Stimulated activated CD8-positive, alpha-beta memory T cell treated with anti-CD3 and anti-CD28 coated beads, Interleukin-4, amount 100 ng/mL, for 48 hours (primary cell): ENCODE measurements at places on chromosomes 6 and 20.

DNA sequence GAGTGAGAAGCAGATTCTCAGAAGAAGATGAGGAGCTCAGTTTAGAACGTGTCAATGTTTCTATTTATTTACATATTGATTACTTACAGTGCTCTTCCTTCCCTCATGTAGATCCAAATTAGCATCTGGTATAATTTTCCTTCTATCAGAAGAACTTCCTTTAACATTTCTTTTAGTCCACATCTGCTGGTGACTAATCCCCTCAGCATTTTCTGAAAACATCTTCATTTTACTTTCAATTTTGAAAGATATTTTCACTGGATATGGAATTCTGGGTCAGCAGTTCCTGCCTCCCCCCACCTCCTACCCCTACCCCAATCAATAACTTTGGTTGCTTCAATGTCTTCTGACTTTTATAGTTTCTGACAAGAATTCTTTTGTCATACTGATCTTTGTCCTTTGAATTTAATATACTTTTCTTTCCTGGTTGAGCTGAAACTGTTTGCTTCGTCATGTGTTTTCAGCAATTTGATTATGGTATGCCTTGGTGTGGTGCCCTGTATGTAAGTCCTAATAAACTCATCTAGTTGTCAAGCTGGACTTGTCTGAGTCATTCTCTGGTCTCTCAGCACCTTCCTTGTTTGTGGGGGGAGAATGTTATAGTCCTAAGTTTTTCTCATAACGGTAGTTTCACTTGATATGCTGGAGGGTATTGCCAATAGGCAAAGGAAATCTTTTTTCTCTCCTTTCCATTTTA, 57.0 kb downstream of the SMPDL3A start:
- DNase-seq, result no peak

GRCh38 chr20:38190936-38191371, 25.9 kb upstream of the TGM2 start:
- no peak for DNase-seq

- DNase-seq, result no peak
Measured at GRCh38 chr6:69232008-69232407, 564.8 kb downstream of the LMBRD1 start.

DNA sequence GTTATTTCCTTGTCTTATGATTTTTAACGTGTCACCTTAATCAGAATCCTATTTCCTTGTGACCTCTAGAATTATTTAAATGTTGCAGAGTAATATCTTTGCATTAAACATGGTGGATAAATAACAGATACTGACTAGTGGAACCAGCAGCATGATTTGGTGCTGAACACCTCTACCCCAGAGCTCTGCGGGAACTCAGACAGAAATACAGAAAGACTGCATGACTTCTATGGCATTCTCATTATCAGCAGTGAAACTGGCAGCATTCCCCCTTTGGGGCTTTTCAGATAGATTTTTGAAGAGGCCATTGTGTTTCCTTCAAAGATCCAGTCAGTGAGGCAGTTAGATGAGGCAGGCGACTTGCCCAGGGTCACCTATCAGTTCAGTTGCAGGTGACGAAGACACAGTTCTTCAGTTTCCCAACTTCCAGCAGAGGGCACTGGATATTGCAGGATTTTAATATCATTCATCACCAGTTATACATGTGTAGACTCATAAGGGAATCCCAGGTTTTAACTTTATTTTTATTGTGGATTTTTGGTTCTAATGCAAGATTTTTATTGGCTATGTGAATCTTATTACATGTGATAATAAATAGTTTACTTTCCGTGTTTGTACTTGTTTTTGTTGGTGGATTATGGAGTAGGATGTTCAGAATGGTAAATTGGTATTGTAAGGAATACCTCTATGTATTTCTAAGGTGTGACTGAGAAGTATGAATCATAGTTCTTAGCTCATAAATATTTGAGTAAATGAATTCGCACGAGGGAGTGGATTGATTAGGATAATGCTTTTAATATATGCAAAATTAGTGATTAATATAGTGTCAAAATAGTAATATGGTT, 81.3 kb downstream of the AFDN start:
- DNase-seq, result no peak

DNA sequence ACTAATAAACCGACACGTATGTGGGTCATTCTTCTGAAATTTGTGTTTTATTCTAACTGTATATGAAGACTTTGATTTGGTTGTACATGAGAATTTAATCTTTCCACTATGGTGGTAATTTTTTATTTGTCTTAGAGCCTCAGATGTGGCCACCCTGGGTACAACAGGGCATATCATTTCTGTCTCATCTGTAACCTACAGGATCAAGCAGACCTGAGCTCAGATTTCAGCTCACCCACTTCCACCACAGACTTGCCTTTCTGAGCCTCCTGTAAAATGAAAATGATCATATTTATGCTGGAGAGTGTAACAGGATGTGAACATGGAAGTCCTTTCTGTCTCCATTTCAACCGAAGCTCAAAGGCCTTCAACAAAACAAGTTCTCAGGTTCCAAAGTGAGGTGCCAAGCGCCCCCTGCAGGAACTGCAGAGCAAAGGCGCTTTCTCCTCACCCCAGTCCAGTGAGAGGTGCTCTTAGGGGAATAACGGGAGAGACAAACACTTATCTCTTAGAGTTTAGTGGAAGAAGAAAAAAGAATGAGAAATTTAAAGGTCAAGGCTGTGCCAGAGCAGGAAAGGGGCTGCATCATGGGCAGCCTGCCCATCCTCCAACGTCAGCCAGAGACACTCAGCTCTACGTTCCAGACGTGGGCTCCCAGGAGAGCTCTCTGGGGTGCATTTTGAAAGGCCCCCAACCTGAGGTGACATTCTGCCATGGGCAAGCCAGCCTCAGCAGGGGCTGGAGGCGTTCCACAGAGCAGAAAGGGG, 23.0 kb upstream of the CD24 start:
- DNase-seq, result peak; percentile 79

- DNase-seq, result no peak
Measured at GRCh38 chr6:8135276-8135675, 32.9 kb upstream of the EEF1E1 start.

- no peak for DNase-seq
Measured at GRCh38 chr6:90375681-90376439, 79.2 kb upstream of the BACH2 start.

DNA sequence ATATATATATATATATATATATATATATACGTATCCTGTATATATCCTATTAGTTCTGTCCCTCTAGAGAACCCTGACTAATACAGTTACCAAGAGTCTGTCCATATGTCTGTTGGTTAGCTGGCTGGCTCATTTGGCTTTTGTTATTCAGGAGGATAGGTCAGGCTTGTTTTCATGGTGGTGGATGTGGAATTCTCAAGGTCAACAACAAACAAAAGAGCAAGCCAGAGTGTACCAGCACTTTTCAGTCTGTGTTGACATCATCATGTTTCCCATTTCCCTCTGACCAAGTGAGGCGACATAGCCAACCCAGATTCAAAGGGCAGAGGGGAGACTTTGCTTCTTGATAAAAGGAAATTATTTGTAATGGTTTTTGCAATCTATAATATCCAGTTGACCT, 88.5 kb upstream of the PTCHD4 start:
- DNase-seq, result no peak

GRCh38 chr6:109260126-109260525, 122.1 kb downstream of the CD164 start:
- no peak for DNase-seq

- DNase-seq, result no peak
Measured at GRCh38 chr6:147689398-147689797, 180.9 kb downstream of the SAMD5 start.

GRCh38 chr6:144585217-144585814, 300.2 kb downstream of the UTRN start:
- DNase-seq, result no peak

DNA sequence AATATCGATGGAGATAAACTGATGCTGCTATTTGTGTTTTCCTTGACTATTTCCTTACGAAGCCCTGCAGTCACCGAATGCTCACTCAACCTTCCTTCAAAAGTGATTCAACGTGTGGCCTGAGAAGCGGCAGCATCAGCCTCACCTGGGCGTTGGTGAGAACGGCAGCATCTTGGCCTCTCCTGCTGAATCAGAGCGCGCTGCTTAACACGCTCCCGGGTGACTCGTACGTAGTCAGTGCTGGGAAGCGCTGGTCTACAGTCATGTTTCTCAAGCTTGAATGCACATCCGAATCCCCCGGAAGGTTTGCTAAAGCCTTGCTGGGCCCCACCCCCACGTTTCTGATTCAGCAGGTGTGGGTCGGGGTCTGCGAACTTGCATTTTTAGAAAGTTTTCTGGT, 214.1 kb upstream of the RREB1 start:
- DNase-seq, result no peak

GRCh38 chr6:98547634-98548033, 286.7 kb upstream of the POU3F2 start:
- DNase-seq, result no peak

DNA sequence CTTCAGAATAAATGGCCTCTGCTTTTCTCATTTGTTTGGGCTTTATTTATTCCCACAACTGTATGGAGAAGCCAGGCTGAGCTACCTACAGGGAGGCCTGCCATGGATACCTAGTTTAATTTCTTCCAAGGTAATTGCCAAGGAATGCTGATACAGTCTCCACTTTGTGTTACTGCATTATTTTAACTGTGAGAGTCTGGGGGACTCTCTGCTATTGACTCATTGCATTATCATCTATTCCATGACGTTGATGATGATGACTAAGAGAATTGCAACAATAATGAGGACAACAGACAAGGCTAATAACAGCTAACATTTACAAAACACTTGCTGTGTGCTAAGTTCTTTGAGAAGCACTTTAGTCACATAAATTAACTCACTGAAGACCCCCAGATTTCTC, 88.3 kb upstream of the COL21A1 start:
- no peak for DNase-seq

GRCh38 chr6:51349857-51350256, 531.2 kb downstream of the TFAP2B start:
- no peak for DNase-seq

- no peak for DNase-seq
Measured at GRCh38 chr6:112912416-112913101, 565.4 kb downstream of the RFPL4B start.

DNA sequence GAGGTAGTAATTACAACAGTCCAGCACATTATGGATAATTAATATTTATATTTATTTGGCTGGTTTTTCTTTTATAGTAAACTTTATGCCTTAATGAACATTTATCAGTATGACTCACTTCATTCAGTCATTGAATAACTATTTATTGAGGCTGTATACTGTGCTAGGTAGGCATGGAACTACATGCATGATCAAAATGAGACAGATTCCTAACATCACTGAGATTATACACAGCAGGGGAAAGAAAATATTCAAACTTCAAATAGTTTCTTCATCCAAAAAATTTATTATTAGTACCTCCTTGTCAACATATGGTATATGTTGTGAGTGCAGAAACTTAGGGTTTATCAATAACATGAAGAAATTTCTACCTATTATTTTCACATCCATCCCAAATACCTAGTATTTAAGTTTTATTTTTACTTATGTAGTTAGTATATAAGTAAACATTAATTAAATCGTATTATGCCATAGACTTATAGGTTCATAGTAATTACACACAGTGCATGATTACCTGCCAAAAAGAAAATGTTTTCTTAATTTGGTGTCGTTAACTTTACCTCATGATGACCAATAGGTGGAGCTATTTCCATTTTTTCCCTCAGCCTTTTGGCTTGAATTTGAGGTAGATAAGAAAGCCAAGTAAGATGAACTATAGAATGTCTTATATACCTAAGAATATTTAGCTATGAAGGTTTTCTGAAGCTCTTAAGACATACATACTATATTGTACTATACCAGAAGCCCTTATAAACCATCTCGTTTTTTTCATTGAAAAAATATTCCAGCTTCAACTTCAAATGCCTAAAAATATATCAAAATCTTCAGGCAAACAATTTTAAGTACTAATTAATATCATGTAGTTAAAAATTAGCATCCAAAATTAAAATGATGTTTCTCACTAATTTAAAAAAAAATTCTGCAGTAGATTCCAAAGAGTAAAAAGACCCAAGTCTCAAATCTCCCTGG, 12.5 kb upstream of the TMEM30A start:
- no peak for DNase-seq

GRCh38 chr6:50381099-50381415, 331.3 kb upstream of the DEFB112 start:
- no peak for DNase-seq

- DNase-seq, result no peak
Measured at GRCh38 chr20:11698124-11698523, 219.6 kb upstream of the BTBD3 start.
